Natural killer cell treated with Interleukin-12 subunit alpha and Interleukin-12 subunit beta and Interleukin-15 and Interleukin-18, amount 100 ng/mL, for 72 hours (primary cell): ENCODE measurements at places on chromosomes 2 and 18.

GRCh38 chr2:175111200-175111657 lies 56.8 kb downstream of the ATF2 start:
- DNase-seq: no peak

GRCh38 chr18:35454803-35455202 lies 43.0 kb downstream of the INO80C start:
- no peak for DNase-seq

GRCh38 chr18:34039611-34040010 lies 185.1 kb downstream of the NOL4 start:
- DNase-seq: no peak

DNA sequence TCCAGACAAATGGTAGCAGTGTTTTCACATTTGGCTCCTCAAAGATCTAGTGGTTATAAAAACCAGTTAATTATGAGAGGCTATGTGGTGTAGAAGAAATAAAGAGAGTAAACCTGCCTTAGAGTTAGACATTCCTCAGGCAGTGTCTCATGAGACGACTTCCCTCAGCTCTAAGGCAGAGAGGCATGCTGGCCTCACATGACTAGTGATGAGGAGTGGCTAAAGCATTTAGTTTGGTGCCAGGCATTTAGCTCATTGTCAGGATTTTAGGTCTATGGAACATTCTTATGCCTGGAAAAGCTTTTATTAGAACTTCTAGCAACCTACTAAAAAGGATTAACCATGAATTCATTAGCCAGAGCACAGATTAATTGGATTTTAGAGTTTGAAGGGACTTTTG lies 90.3 kb downstream of the RPRM start:
- no peak for DNase-seq

DNA sequence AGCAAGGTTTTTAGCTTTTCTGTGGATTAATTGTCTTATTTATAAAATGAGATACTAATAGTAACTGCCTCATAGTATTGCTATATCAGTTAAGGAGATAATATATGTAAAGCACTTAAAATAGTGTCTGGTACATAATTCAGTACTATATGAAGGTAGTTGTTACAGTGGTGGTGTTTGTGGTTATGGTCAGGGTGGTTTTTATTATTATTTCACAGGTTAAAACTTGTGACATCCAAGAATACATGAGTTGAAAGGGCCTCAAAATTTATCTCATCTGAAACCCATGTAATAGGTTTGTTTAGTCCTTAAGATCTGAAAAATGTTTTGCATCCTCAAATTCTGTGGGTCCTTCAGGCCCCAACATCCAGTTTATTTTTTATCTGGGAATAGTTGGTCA lies 369.5 kb upstream of the LRATD1 start:
- no peak for DNase-seq

DNA sequence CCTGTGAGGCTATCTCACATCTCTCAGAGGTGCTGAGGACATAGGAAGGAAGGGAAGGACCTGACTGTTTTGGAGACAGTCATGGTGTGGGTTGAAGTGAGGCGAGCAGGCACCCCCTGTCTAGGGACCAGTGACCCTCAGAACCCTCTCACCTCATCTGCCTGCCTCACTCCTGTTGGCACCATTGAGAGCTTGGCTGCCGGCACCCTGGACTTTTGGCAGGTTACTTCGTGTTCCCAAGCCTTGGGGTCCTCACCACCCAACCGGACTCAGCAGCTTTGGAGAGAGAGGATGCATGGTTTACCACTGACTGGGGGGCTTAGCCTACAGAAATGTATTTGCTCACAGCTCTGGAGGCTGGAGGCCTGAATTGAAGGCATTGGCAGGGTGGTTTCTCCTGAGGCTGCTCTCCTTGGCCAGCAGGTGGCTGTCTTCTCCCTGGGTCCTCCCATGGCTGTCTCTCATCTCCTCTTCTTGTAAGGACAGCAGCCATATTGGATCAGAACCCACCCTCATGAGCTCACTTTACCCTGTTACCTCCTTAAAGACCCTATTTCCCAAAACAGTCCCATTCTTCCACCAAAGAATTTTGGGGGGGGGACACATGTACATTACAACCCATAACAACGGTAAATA lies 142.0 kb downstream of the TSN start:
- DNase-seq: no peak

DNA sequence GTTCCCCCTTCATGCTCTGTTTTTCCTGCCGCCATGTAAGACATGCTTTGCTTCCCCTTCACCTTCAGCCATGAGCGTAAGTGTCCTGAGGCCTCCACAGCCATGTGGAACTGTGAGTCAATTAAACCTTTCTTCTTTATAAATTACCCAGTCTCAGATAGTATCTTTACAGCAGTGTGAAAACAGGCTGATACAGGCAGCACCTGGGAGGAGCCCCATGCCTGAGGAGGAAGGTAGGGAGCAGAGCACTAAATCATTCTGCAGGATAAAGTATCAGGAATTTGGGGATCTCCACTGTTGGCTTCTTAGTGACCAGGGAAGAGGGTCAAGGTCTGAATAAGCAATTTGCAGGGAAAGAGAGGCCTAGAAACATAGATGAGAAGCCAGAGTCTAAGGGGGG lies 78.0 kb downstream of the KCNF1 start:
- no peak for DNase-seq

DNA sequence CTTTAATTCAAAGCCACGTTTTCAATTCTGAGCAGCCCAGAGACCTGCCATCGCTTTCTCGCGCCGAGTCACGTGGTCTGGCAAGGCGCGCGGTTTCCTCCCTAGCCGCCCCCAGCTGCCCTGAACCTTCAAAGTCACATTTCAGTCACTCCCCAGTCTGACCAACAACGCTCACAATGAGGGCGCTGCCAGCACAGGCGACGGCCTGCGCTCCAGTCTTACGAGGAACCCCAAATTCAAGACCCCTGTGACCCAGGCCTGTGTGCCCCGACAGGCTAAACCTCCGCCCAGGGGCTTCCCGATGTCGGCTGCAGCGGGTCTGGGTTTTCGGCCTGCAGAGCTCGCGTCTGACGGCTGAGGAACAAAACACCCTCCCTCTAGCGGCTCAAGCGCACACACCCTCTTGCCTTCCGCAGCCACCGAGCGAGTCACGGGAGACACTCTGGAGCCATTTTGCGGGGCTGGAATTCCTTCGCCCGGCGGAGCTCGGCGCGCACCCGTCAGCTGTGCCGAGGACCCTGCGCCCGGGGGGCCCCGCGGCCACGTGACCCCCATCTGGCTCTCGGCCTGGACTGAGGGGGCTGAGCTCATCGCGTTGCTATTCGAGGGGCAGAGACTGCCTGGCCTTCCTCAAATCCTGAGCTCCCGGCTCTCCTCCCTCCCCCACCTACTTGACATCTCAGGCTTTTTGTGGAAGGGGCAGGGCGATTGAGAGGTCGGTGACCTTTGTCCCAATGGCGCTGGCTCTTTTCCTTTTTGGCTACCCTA lies 69.9 kb upstream of the ITGB6 start:
- peak; percentile 75 for DNase-seq

DNA sequence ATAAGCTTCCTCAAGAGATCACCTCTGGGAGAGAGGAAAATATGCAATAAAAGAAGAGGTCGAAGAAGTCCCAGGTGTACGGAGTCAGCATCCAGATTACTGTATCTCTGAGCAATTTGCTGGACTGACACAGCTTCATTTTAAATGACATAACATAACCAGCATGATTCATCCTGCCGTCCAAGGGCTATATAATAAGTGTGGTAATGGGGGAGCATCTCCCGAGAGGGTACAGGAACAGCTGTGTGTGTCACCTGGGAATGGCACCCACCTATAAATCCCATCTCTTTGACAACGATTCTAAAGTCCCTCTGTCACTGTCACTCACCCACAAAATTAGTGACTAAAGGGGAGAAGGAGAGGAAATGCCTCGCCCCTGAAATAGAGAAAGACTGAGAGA lies 19.3 kb upstream of the FZD7 start:
- no peak for DNase-seq

GRCh38 chr2:43356774-43357173 lies 130.4 kb upstream of the ZFP36L2 start:
- DNase-seq: no peak

DNA sequence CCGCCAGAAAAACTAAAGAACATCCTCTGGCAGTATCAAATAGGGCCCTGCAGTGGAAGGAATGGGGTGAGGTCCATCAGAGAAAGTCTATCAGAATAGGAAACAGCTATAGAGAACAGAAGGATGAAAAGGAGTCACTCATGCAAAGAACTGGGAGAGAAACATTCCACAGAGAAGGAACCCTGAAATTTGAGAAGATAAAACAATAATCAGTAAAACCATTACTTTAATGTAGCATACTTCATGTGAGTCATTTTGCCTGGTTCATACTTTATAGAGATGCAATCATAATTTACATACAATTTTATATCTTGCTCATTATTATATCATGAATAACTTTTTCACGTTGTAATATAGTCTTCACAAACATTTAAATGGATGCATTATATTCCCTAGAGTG lies 402.2 kb downstream of the NCKAP5 start:
- DNase-seq: no peak

DNA sequence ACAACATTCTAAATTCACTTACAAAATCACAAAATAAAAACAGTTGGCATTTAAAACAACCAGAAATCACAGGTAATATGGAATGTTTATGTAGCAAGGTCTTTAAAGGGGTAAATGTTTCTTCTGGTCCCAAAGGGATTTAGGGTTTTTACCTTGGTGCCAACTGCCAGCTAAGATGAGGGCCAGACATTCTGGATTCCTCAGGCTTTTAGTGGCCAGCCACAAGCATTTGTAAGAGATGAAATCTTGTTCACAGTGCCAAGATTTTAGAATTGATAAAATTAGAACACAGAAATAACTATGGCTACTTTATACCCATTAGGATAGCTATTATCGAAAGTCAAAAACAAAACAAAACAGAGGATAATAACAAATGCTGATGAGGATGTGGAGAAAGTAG lies 60.4 kb upstream of the CDKL4 start:
- DNase-seq: no peak

GRCh38 chr2:96261328-96262003 lies 4.3 kb downstream of the TMEM127 start:
- DNase-seq: no peak

DNA sequence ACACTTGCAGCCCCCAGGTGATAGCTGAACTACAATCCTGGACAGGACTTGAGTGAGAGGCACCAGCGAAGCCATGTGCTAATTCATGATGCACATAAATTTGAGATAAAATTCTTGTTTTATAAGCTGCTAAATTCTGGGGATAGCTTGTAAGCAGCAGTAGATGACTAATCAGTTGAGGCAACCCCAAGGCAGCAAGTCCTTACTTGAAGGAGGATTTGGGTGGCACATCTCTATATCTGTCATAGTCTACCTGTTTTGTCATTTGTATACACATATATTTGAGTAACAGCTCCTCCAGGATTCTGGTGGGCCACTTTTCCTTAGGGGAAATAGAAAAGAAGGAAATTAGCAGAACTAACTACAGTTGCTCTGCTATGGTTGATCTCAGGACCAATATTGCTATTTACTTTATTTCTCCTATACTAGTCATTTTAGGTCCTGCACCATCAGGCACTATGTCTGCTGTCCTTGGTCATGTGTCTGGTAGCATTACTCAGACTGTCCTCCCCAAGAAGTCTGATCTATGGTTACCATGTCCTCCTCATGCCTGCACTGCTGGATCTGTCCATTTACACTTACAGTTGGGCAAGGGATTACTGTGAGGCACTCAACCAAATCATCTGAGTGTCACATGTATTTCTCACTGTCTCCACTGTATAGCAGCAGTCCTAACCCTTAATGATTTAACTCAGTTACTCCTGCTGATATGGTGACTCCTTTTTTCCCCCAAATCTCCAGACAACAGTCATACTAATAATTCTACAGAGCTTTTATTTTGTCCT lies 436.0 kb upstream of the CWC22 start:
- DNase-seq: no peak

GRCh38 chr2:33891616-33892015 lies 292.5 kb upstream of the FAM98A start:
- no peak for DNase-seq

GRCh38 chr2:230787101-230787500 lies 74.5 kb downstream of the CAB39 start:
- no peak for DNase-seq

DNA sequence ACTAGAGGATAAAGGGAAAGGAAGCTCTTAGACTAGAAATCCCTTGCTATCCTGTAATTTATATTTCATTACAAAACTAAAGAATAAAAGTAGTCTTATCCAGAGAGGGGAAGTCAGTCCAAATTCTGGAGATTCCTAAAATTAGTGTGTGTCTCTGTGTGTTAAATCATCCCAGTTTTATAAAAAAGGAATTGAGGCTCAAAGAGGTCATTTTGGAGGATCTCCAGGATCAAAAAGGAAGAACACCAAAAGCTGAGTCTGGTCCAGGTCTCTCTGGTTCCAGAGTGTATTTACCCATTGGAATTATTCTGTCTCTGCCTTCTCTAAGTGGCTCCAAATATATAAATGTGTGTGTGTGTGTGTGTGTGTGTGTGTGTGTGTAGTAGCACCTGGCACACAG lies 166.7 kb downstream of the NRXN1 start:
- no peak for DNase-seq

DNA sequence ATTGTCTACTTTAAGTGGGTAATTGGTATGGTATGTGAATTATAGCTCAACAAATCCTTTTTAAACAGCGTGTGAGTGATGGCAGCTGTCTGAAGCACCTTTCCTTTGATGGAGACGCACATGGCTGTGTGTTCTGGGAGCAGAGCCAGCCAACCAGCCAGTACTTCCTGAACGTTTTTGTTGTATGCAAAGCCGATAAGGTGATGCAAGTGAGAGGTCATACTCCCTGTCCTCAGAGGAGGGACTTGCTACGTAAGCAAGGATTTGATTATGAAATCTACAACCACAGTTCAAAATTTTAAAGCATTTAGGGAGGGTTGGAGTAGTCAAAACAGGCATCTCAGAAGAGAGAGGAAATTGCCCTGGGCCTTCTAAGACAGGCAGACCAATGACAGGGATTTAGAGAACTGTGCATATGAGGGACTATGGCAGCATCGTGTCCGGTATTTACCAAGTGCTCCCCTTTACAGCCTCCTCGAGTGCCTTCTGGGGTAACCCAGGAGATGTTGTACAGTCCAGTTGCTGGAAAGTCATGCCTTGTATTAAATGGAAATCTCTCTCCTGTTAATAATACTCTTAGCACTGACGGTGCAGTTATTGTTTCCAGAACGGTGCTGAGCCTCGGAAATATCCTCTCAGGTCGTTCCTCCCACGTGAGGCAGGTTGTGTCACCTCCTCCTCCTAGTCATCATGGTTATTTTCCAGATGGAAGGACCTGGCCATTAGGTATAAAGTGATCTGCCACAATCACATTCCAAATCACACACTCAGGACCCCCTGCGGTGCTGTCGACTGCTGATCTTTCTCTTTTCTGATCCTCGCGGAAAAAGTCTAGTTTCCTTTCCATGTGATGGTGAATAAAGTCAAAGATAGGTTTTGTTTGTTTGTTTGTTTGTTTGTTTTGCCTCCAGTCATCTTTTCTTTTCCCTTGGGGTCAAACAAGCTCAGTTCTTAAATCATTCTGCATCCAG lies 28.4 kb downstream of the ARHGEF4 start:
- no peak for DNase-seq

GRCh38 chr2:20614201-20615067 lies 36.5 kb downstream of the HS1BP3 start:
- DNase-seq: no peak
